Retinal pigment epithelial cell (primary cell): ENCODE measurements at places on chromosomes 3 and 15.

- DNase-seq, result no peak
These were observed 1.2 kb upstream of the TMEM158 start for GRCh38 chr3:45227071-45227820.

- DNase-seq, result no peak
These were observed 176.3 kb upstream of the LMCD1 start for GRCh38 chr3:8325306-8325705.

DNA sequence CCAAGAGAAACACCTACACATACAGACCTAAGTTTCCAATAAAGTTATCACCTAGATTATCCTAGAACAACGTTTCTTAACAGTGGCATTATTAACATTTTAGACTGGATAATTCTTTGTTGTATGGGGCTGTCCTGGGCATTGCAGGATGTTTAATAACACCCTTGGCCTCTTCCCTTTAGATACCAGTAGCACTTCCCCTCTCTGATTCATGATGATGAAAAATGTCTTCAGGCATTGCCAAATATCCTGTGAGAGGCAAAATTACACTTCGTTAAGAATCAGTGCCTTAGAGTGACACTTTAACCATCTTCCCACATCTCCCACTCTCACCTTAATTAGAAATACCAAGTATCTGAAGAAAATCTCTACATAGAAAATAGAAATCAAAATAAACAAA is 352.6 kb downstream of the CGGBP1 start:
- no peak for DNase-seq

DNA sequence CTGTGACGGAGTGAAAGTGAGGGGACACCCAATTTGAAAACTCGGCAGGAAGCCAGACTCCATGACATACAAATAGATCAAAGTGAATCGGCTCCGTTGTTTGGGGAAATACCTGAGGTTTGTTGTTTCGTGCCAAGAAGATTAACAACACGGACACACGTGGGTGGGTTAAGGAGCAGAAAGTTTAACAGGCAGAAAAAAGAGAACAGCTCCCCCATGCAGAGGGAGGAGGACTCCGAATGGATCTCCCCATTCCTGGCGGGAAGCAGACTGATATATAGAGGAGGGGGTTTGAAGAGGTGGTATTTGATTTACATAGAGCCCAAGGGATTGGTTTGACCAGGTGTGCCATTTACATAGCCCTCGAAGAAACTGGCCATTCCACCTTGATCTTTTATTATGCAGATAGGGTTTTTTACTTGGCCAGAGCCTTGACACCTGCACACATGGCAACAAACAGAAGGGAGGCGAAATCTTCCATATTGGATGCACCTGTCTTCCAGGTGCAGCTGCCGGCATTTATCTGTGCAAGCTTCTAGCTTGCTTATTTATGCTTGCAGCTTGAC is 4.8 kb upstream of the SACM1L start:
- no peak for DNase-seq

DNA sequence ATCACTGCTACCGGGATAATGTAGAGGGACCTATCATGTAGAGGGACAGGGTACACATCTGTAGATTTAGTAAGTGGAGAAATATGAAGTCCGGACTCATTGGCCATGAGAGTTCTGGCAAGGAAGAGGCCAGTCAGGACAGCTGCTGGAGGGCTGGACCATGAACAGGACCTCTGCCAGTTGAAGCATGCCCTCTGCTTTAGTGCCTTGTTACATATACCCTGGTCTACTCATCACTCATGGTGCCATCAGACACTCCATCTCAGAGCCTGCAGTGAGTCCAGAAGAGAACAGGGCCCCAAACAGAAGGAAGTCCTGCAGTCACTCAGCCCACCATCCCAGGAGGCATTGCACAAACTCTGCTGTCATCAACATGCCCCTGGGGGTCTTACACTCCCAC is 54.7 kb upstream of the CA12 start:
- DNase-seq, result no peak

DNA sequence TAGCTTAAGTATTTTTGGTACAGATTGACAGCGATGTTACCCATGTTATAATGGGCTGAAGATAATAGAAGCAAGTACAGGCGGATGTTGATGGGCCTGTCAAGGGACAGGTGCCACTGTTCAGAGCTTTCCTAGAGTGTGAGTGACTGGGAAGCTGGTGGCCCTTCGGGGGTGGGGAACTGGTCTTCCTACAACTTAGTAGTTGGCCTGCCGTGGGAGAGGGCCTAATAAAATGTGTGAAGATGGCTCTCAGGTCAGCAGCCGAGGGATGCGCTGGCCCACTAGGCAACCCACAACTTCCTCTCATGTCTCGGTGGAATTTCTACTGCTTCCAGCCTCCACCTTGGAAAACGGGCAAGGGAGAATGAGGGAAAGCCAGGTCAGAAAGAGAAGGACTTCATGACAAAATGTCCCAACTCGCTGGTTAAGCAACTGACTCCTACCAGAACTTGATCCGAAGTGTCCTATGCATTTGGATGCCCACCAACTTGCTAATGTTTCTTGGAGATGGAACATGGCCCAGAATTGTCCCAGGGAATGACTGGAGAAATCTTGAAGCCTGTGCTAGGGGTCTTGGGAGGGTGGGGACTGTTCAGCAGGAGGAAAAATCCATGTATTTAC is 1.4 kb downstream of the GYG1 start:
- no peak for DNase-seq

DNA sequence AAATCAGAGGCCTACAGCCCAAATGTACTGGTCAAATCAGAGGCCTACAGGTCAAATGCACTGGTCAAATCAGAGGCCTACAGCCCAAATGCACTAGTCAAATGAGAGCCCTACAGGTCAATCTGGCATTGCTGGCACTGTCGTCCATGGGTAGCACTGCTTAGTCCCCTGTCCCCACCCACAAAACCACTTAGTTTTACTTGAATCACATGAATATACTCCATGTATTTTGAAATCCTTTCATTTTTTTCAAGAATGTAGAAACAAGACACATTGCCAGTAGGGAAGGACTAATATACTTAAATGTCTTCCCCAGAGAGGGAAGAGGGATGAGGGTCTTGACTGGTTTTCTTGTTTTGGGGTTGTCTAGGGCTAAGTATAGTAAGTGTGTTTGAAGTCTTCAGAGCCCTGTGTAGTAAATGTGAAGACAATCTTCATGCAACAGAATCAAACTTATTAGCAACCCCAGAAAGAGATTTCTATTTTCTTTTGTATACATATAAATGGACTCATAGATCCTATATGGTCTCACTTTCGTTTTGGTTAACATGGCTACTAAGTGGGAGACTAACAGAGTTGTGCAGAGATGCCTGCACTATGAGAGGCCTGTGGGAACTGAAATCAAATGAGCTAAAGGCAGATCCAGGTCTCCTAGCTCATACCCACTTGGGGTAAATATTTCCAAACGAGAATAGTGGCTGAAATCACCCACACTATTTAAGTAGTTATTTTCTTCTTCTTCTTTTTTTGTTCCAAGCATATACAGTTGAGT is 38.3 kb upstream of the DCUN1D1 start:
- DNase-seq, result no peak

DNA sequence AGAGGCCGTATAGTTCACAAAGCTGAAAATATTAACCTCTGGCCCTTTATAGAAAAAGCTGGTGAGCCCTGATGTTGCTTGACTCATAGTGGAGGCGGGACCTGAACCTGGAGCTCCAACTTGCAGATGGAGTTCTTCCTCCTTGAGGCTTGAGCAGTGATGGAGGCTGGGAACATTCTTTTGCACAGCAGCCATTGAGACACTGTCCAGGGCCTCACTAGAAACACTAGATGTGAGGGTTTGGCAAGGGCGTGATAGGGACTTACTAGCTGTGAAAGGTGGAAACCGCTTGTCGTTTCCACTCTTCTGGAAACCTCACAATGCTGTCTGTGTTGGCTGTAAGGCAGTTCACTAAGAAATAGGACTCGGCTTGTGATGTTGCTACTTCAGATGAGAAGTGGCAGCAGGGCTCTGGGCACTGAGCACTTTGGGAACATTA is 12.5 kb downstream of the SMAD6 start:
- DNase-seq, result peak; percentile 26

DNA sequence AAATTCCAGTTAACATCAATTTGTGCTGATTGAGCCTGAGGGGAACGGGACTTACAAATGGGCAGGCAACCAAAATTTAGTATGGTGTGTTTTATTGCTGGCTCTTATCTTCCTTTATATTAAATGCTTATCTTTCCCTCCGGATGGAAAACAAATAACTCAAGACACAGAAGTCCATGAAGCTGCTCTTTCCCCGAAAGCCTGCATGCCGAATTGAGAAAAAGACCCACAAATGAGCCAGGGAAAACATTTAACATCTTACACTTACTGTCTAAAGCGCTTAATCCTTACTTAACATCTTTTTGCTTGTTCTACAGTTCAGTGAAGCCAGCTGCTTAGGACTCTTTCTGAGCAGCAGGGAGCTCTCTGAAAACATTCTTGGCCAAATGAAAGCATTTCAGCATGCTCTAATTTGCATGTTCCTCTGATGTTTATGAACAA is 49.5 kb downstream of the HEG1 start:
- no peak for DNase-seq

GRCh38 chr3:170816341-170816740 is 53.7 kb downstream of the RPL22L1 start:
- DNase-seq, result no peak

- no peak for DNase-seq
These were observed 253.1 kb downstream of the CHL1 start for GRCh38 chr3:449711-450110.

DNA sequence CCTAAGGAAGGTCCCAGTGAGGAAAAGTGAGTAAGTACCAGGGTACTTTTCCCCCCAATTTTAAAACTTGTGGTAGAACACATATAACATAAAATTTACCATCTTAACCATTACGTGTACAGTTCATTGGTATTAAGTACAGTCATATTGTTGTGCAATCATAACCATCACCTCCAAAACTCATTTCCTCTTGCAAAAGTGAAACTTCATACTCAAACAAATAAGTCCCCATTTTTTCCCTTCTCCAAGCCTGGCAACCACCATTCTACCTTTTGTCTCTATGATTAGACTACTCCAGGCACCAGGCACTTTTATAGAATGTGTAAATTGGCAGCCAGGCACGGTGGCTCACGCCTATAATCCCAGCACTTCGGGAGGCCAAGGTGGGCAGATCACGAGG is 12.2 kb downstream of the PRC1 start:
- DNase-seq, result no peak

- no peak for DNase-seq
These were observed 115.4 kb upstream of the RAD18 start for GRCh38 chr3:9078561-9079240.

DNA sequence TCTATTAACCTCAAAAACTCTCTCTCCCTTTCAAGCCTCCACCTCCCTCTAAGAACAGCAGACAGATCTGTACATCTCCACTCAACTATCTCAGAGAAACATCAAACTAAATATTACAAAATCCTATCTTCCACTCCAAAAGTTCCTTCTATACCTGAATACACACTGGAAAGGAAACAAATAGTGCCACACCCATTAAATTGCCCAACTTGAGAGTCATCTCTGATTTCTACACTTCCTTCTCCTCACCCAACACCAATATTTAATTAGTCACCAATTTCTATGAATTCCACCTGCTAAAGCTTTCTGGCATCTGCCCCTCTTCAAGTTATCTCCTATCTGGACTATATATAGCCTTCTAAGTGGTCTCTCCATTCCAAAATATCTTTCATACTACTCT is 65.8 kb downstream of the PEAK1 start:
- no peak for DNase-seq

GRCh38 chr15:100147828-100148227 is 193.9 kb downstream of the ADAMTS17 start:
- no peak for DNase-seq

GRCh38 chr3:178628037-178628436 is 91.8 kb downstream of the KCNMB2 start:
- DNase-seq, result no peak

GRCh38 chr15:42158941-42159340 is 2.5 kb upstream of the PLA2G4F start:
- no peak for DNase-seq

GRCh38 chr3:133943639-133944141 is 48.0 kb upstream of the RAB6B start:
- DNase-seq, result peak; percentile 87

DNA sequence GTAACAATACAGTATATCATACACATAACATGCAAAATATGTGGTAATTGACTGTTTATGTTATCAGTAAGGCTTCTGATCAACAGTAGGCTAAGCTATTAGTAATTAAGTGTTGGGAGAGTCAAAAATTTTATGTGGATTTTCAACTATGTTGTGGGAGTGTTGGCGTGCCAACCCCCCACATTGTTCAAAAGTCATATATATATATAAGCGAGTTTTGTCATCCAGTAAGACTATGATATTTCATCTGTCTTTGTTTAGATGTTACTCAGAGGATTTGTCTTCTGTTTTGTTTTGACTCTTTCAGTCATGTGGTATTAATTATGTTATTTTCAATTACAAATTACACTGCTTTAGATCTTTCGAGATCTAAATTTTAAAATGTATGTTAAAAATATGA is 51.0 kb upstream of the RAP2B start:
- no peak for DNase-seq
